ENCODE measurements at places on chromosomes 12 and 14.

- no peak for DNase-seq
These were observed 14.5 kb upstream of the PWP1 start for GRCh38 chr12:107670999-107671643.

- no peak for DNase-seq
These were observed 234.6 kb downstream of the PCNX1 start for GRCh38 chr14:71141701-71142374.

GRCh38 chr12:32003654-32004053 lies 44.4 kb downstream of the RESF1 start:
- DNase-seq: no peak

GRCh38 chr12:49432616-49433015 lies 65.4 kb downstream of the SPATS2 start:
- no peak for DNase-seq

DNA sequence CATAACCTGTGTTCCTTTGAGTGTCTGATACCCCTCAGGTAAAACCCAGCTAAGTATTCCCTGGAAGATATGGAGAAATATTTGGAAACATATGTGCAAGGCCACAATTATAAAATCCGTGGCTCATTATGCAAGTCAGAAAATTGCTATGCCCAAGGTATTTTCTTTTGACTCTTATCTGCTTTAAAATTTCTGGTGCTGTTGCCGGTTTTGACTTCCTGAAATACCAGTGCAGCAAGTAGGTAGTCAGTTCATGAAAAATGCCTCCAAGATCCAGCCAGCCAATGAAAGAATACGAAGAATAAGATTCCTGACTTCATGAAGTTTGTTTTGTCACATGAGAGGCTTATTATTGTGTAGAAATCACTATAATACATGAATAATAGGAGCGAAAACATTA lies 20.2 kb upstream of the FUT8 start:
- no peak for DNase-seq

DNA sequence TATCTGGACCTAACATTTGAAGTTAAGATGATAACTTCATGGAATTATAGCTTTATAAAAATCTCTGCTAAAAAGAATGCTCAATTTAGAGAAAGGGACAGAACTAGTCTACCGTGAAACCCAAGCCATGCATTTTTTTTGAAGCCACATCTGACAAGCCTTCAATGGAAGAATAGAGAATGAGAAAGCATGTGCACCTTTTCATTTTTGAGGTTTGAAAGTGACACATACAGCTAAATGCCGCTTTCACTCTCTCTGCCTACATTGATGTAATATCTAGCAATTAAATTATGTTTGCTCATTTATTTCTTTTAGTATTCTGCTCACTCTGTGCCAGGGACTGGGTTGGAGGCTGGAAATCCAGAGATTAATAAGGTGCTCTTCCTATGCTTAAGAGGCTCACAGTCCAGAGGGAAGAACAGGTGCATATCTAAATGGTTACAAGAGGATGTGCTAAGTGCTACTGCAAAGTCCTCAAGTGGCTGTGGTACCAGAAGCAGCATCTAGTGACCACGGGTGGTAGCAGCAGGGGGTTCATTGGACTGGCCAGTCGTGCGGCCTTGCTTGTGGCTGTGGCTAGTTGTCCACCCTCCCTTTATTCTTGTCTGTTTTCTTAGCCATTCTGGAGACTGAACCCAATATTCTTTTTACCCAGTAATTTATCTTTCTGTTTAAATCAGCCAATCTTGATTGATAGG lies 60.4 kb downstream of the PPP1R36 start:
- no peak for DNase-seq

GRCh38 chr14:56005191-56006053 lies 112.8 kb upstream of the PELI2 start:
- DNase-seq: no peak

- DNase-seq: no peak
These were observed 15.3 kb downstream of the NKX2-1 start for GRCh38 chr14:36504771-36505175.

DNA sequence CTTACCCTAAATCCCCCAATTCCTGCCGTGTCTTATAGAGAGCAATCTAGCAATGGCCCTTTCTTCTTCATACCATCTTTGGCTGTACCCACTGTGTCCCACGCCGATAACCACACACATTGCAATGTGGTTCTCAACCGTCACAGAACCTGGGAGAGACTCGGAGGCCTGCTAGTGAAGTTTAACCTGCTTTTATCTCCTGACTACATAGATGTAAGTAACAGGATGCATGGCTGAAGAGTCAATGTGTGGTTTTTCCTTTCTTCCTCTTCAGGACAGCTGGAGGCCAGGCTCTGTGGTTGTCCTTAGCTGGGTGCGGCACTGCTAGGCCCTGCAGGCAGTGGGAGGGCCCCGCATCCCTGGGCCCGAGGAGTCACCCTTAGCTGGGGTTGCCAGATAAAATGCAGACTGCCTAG lies 51.3 kb downstream of the ZNF664 start:
- no peak for DNase-seq

DNA sequence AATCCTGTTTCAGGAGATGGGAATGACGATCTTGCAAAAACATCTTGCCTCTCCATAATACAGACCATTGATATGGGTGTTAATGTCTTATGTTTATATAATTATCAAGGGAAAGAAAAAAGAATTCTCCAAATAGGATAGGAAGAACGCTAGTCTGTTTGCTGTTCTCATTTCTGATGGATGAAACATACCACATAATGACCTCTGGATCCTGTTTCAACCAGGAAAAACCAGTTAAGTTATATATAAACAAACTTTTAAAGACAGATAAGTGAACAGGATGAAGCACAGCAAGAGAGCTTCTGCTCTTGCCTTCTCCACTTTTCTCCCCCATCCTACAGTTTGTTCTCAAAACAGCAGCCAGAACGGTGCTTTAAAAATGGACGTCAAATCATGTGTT lies 27.8 kb downstream of the COQ6 start:
- DNase-seq: no peak

- DNase-seq: no peak
These were observed 351.4 kb upstream of the ATP2B1 start for GRCh38 chr12:90060031-90060430.

- DNase-seq: no peak
These were observed 8.1 kb downstream of the OSBPL8 start for GRCh38 chr12:76551482-76551888.

DNA sequence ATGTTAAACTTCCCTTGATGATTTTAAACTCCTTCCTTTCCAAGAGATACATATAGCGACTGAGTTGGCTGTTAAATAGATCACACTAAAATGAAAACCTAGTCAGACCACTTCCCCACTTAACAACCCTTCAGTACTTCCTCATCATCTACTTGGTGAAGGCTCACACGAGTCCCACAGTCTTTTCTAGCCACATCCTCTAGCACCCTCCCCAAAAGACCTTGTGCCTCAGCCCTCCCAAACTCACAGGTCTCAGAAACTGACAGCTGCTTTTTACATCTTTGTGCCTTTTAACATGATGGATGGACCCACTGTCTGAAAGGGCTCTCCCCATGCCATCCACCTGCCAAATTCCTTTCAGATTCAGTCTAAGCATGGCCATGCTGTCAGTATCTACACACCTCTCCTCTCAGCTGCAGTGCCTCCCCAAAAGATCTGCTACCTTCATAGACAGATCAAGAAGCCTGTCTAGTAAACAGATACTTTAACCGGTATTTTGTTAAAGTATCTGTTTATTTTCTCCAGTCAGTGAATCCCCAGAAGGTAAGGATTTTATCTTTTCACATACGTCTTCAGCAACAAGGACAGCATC lies 65.1 kb upstream of the GPHB5 start:
- DNase-seq: no peak

GRCh38 chr12:7542046-7542445 lies 38.5 kb upstream of the CD163 start:
- DNase-seq: no peak

- no peak for DNase-seq
These were observed 26.5 kb downstream of the MANSC1 start for GRCh38 chr12:12323591-12323990.

GRCh38 chr12:18919871-18920511 lies 182.1 kb downstream of the CAPZA3 start:
- DNase-seq: no peak

DNA sequence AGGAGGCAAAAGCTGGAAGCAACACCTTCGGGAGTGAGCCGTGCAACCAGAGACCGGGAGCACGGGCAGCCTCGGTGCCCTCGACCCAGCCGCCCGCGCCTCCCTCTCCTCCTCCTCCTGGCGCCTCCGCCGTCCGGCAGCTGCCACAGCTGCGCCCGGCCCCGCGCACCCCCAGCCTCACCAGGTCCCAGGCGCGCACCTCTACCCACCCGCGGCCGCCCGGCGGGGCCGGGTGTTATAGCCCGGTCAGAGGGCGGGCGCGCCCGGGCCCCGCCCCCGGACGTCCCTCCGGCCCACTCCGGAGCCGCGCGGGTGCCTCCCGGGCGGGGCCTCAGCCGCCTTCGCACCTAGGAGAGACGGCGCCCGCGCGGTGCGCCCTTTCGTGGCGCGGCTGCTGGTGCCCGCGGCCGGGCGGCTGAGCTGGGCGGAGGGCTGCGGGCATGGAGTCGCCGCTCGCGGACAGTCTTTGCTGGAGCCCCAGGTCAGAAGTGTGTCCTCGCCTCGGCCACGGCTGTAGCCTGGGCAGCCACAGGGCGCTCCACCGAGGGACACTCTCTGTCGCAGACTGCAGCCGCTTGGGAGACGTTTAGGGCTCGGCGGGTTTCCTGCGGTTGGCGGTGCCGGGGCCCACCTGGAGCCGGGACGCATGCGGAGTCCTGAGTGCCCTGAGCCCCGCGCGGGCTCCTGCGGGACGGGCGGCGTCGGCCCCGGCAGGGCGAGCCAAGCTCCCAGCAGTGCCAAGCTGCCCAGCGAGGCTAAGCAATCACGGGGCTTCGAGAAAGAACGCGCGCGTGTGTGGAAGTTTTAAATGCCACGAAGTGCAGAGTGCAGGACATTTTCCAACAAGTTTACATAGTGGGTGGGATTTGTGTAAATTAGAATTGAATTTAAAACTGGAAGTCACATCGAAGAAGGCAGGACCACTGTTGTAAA lies at the start of gene CPM:
TSS of gene CPM (minus strand) at position 211 of the 933 bp plus-strand sequence. CDS start 334 bp downstream, outside the sequence.
- DNase-seq: peak; percentile 67

- DNase-seq: no peak
These were observed 85.4 kb upstream of the DYNC1H1 start for GRCh38 chr14:101878822-101879528.

GRCh38 chr12:62767946-62768345 lies 167.0 kb downstream of the PPM1H start:
- DNase-seq: no peak

DNA sequence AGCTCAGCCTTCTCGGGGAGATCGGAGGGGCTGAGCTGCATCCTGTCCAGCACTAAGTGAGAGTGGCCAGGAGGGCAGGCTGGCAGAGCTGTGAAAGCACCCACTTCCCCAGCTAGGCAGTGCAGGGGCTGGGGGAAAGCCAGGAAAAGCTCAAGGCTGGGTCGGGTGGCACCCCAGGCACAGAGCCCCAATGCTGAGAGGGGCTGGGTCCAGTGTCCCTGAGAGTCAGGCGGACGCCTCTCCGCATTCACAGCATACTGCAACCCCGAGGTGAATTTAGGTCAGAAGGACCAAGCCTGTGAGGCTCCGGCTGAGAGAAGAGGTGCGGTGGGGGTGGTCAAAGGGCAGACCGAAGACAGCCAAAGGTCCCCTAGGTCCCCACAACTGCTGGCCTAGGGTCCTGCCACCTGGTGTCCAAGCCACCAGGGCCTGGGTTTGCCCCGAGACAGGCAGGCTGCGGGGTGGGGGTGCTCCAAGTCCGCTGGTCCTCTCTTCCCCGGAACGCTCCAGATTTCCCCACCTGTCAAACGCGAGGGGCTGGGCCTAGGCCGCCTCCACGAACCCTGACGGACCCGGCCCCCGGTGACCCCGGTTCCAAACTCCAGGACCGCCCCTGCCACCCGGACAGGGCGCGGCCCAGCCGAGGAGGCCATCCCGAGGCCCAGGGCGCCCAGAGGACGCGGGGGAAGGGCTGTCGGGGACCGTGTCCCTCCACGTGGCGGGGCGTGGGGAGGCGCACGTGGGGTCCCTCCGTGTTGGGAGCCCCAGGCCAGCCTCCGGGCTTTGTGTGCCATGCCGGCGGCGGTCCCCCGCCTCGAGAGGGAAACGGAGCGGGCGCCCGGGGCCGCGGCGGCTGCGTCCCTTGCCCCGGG lies 527 bp downstream of the CAMKK2 start:
- peak; percentile 14 for DNase-seq
